ENCODE measurements at places on chromosomes 6 and 20.

DNA sequence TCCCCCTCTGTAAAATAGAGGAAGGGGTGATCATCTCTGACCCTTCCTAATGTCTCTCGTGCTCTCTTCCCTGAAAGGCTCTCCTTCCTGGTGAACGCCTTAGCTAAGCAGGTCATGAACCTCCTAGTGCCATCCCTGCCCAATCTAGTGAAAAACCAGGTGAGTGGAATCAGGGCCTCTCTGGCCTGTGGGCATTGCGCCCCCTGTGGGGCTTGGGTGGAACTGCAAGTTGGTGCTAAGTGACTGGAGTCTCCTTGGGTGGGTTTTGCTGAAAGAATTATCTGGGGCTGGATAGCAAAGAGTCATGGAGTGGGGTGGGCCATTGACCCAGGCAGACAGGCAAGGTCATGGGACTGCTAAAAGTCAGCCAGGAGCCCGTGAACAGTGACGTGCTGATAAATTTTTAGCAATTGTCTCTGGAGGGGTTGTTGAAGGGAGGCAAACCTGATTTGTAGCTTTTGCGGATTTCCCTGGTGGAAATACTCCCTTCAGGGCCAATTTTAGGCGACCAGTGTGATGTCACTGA is 8.9 kb downstream of the BPIFB1 start:
- DNase-seq, result peak; percentile 56

DNA sequence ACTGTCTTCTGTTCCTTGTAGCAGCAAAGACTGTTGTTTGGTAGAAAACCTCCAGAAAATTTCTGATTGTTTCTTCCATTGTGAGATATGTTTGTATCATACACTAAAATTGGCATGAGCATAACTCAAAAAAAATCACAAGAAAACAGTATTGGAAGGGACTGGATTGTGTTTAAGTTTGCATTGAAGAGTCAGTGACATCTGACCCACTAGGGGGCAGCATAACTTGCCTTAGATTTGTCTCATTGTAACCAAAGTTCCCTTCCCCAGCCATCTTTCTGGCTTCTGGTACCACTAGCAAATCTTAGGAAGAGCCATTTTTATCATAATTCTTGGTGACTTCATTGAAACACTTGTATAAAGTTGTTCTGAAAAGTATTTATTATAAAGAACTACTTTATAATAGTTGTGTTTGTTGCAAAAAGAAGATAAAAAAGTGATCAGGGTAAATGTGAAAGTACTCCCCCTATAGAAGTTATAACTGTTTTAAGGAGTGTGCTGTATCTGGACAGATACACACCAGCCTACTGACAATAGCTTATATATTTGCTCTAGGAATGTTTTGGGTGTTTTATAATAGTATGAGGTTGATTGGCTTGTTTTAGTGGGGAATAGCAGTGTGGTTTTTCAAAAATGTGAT is 7.7 kb downstream of the CSTF1 start:
- peak; percentile 17 for DNase-seq

GRCh38 chr6:128882560-128882959 is 378 bp upstream of the LAMA2 start:
- DNase-seq, result no peak

DNA sequence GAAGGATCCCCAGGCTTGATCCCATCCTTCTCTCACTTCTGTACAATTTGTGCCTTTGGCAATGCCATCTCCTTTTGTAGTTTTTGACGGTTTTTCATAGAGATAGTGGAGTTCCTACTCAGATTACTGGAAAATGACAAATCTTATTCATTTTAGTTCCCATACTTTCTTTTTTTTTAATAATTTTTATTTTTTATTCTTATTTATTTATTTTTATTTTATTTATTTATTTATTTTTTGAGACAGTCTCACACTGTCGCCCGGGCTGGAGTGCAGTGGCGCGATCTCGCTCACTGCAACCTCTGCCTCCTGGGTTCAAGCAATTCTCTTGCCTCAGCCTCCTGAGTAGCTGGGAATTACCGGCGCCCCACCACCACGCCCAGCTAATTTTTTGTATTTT is 4.3 kb upstream of the GABBR1 start:
- DNase-seq, result no peak

GRCh38 chr20:31967830-31968249 is at the start of gene XKR7:
TSS of gene XKR7 (plus strand) at chr20:31968151. CDS start at chr20:31968176, 25 bp downstream.
- DNase-seq, result peak; percentile 53

GRCh38 chr6:141437685-141438084 is 695.0 kb upstream of the GJE1 start:
- no peak for DNase-seq

GRCh38 chr6:101392586-101393230 is 800 bp upstream of the GRIK2 start:
- DNase-seq, result no peak

DNA sequence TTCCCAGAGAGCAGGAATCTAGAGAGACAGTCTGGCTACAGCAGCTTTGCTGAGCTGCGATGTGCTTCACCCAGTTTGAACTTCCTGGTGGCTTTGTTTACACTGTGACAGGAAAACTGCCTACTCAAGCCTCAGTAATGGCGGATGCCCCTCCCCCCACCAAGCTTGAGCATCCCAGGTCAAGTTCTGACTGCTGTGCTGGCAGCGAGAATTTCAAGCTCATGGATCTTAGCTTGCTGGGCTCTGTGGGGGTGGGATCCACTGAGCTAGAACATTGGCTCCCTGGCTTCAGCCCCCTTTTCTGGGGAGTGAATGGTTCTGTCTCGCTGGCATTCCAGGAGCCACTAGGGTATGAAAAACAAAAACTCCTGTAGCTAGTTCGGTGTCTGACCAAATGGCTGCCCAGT is 91.0 kb upstream of the ESR1 start:
- peak; percentile 1 for DNase-seq

DNA sequence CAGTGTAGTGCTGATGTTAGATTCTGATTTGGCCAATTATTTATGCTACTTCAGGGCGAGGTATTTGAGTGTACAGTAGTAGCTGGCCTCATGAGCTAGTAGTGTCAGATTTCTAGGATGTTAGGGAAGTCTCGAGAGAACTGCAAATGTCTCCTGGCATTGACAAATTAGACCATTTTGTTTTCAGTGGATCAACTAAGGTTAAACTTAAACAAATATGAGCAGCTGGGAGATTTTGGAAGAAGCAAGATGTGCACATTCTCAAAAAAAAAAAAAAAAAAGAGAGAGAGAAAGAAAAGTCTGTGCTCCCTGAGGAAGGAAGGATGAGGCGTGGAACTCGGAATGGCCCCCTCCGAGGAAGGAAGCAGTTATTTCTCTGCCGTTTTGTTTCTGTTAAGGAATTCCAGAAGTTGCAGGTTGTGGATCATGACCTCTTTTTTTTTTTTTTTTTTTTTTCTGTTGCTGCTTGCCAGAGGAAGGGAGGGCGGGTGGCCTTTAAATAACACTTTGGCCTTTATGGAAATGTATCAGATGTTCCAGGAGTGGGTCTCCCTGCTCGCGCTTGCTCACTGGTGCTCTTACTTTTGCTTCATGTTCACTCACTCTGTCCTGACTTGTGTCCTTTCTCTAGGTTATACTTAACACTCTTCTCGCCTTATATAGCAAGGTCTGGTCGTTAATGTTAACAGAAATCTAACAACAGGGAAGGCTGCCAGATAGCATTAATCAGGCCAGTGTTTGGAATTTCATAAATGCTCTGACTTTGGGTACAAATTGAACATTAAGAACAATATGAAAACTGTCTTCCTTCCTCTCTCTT is 124.4 kb downstream of the TCP11 start:
- DNase-seq, result no peak

DNA sequence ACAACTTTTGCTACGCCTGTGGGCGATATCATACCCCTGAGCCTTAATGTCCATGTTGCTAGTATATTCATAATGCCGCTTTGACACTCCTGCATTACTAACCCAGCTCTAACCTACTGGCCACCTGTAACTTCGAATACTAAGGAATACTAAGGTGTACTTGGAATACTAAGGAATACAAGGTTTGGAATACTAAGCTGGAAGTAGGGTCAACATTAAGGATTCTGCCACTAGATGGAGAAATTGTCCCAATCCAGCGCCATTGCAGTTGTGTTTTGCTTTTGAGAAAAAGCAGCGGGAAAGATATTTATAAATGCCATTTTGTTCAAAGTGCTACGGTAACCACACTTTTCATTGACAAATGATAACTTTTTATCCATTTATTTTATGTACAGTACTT is 10.7 kb downstream of the TBXT start:
- DNase-seq, result no peak

GRCh38 chr6:65199121-65199520 is 507.9 kb downstream of the EYS start:
- DNase-seq, result no peak

- DNase-seq, result no peak
These were observed 553.7 kb downstream of the CD83 start for GRCh38 chr6:14671261-14671681.

DNA sequence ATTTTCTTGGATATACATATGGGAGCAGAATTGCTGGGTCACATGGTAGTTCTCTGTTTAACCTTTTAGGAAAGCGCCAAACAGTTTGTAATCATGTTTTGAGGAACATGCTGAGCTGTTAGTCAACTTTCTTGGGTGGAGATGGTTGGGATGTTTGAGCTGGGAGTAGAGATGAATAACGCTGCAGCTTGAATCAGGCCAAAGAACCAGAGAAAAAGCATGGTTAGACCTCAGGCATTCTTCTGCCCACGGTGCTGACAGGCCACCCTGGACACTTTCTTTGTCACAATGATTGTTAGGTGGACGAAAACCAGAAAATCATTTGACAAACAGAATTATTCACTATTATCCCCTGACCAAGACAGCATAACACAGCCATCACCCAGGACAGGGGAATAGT is 66.8 kb downstream of the PRDM1 start:
- no peak for DNase-seq

- no peak for DNase-seq
These were observed 83.6 kb upstream of the RBM24 start for GRCh38 chr6:17197607-17198006.

GRCh38 chr20:62293111-62293784 is 9.5 kb upstream of the ADRM1 start:
- DNase-seq, result no peak

- no peak for DNase-seq
These were observed 39.9 kb upstream of the RNF8 start for GRCh38 chr6:37313723-37314486.

GRCh38 chr20:32473231-32474008 is 111.7 kb downstream of the NOL4L start:
- no peak for DNase-seq

GRCh38 chr6:44304282-44305199 is 8.6 kb downstream of the AARS2 start:
- DNase-seq, result peak; percentile 23

DNA sequence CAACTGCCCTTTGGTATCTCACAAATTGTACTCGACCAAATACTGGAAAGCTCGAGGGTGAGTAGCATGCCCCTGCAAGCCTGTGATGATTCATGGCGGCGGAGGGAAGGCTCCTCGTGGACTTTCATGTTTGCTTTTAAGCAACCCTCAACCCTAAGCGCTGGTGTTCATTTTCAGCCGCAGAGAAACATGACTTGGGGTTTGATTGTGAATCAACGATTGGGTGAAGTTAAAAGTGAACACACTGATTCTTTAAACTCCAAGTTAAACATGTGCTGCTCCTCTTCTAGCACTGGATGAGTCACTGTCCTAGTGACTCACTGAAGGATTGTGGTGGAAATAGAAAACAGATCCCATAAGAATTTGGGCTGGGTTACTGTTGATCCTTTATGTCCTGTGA is 8.3 kb downstream of the CD109 start:
- no peak for DNase-seq

DNA sequence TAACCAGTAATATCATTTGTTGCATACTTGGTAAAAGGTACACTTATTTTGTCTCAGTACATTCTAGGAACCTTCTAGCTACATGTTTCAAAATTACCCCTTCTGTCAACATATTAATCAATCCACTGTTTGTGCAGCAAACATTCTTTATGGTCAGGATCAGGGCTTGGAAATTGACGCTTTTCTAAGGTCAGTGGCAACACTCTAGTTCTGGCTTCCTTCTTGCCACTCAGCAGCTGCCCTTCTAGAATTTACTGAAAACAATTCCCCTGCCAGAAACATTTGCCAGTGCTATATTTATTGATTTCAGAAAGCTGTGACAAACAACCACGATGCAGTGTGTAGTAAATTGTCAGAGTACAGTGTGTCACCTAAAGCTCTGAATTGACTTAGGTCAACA is 84.7 kb upstream of the FBXL4 start:
- DNase-seq, result no peak

DNA sequence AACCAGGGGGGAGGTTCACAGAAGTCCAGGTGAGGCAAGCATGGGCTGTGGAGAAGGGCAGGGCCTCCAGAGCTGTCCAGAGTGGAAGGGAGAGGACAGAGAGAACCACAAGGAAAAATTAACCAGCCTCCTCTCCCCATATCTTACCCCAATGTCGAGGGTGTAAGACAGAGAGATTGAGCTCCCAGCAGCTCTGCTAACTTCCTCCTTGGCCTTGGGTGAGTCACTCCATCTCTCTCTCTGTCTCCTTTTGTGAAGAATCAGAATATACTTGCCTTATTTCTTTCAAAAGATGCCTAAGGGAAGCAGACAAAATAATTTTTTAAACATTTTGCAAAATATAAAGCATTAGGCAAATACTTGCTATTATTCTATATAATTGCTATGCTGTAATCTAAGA is 58.3 kb upstream of the IYD start:
- DNase-seq, result no peak

DNA sequence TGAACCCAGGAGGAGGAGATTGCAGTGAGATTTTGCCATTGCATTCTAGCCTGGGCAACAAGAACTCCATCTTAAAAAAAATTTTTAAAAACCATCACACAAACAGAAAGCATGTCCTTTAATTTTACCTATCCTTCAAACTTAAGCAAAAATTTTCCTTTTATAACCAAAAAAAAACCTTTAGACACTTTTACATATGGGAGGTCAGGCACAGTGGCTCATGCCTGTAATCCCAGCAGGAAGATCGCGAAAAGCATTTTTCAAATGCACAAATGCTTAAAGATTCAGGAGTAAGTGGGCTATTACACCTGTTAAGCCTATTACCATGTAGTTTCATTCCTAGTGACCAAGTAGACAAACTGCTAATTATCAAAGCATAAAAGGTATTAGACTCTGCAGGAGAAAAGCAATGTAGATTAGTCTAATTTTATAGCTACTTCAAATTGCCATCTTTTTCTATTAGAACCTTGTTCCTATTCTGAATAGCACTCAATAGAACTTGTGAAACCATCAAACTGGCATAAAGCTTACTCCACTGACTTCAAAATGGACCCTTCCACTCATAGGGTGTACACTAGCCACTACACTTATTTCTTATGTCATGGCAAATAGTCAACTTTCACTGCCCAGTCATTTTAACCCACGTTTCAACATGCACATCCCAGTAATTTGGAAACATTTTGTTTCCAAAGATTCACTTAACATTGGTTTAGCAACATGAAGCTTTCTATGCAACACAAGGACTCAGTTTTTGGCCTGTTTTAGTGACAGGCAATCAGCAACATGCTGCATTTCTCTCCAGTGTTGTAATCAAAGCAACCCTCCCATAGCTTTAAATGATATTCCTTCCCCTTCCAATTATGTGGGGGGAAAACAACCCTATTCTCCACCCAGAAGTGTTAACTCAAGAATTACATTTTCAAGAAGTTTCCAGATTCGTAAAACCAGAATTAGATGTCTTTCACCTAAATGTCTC is 4.0 kb downstream of the EEF1A1 start:
- no peak for DNase-seq

Data from NCI-H2081 (cell line).